ENCODE measurements at places on chromosomes 3 and 15.

- DNase-seq, result no peak
These were observed 18.7 kb downstream of the ISG20 start for GRCh38 chr15:88657326-88658069.

GRCh38 chr3:12656193-12656592, 7.7 kb downstream of the RAF1 start:
- DNase-seq, result no peak

- DNase-seq, result no peak
These were observed 412.3 kb downstream of the OXSM start for GRCh38 chr3:26202169-26202568.

GRCh38 chr3:141114816-141115460, 63.8 kb downstream of the SPSB4 start:
- DNase-seq, result no peak

GRCh38 chr3:47009225-47010110, 30.0 kb downstream of the NBEAL2 start:
- peak; percentile 54 for DNase-seq

GRCh38 chr3:40516201-40516600, 8.6 kb upstream of the ZNF621 start:
- no peak for DNase-seq

GRCh38 chr3:63442918-63443317, 164.8 kb downstream of the SYNPR start:
- no peak for DNase-seq

DNA sequence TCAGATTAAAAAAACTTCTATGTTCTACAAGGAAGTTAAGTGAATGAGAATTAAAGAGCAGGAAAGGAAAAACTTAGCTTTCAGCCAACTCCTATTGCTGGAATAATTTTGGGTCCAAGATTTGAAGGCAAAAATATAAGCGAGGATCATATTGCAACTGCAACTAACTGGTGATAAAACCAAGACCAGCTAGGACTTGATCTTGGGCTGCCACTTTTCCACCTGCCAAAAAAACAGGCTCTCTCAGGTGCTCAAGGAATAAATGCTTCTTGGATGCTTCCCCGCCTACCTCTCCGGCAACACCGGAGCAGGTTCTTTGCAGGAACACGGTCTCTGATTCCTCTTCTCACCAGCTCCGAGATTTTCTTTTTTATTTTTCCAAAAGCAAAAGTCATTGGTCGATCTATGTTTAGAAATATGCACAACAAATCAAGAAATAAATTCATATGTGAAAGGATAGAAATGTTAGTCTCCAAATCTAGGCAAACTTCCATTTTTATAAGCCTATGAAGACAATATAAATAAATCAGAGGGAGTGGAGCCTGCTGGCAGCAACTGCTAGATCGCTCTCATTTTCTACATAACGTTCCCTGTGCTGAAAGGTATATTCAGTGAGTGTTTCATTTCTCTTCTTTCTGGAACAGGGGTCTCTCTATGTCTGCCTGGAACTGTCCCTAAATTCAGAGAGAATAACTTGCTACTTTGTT, 241.9 kb downstream of the NTRK3 start:
- DNase-seq, result no peak

- peak; percentile 6 for DNase-seq
These were observed 507 bp downstream of the SLC12A6 start for GRCh38 chr15:34336991-34337556.

GRCh38 chr3:150370999-150371398, 37.1 kb upstream of the TSC22D2 start:
- no peak for DNase-seq

DNA sequence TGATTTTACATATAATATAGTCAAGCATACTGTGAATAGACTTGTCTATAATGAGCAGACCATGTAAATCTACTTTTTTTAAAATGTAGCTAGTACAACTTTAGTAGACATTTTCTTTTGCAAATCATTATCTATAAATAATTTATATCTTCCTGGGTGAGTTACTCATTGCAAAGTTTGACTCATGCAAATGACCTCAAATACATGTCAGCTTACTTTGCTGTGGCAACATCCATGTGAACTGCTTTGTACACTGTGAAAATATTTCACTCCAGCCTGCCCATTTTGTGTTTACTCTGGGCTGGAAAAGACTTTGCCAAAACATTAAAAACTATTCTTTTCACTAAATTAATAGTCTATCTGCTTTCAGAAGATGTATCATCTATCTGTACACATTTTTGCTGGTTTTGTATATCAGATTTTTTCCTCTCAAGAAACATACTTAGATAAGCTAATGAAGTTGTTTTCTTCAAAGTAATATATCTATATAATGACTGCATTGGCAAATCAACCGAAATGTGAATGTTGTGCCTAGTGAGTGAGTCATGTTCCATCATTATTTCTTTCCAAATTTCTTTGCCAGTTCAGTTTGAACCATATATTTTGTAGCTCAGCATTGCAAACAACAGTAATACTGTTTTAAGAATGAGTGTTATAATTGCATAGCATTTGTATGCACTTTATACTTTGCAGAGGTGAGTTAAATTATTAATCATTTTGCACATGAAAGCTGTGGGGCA, 26.5 kb downstream of the IGSF10 start:
- no peak for DNase-seq

- no peak for DNase-seq
These were observed 18.2 kb downstream of the FOXB1 start for GRCh38 chr15:60022379-60022741.

DNA sequence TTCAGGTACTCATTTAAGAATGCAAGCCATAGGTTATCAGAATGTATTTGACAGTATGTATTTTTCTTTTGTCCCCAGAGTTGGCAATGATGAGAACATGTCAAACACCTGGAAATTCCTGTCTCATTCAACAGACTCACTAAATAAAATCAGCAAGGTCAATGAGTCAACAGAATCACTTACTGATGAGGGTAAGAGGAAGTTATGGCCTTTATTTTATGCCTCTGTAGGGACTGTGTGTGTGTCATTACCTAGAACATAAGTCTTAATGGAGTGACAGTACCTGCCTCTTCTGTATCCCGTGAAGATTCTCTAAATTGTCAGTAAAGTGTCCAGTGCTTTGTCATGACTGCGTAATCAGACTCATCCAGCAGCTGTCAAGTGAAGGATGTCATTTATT, 77.5 kb downstream of the KLHL25 start:
- DNase-seq, result no peak

DNA sequence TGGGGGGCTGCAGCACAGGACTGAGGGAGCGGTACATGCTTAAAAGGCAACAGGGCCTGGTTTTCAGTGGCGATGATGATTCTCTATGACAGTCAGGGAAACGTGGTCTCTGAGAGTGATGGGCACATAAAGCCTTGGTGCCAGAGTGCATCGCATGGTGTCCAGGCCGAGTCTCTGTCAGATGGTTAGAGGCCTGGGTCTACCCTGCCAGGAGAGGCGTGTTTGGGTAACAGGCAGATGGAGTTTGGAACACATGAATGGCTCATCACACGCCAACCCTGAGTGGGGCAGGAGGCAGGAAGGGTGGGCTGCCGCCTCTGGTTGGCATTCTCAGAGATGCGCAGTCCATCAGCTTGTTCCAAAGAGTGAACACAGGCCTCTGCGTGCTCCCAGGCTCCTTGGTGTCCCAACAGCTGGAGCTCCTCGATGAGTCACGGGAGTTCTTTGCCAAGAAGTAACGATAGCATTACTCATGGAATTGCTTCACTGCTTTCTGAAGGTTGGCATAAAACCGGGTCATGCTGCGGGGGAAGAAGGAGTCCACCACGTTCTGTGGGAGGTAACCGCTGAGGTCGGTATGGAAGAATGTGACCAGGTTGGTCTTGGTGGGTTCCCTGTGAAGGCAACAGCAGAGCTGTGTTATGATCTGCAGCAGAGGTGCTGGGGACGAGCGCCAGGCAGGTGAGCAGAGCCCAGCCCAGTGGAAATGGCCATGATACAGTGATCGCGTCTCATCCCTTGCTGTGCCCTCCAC, 11.0 kb downstream of the STARD5 start:
- no peak for DNase-seq

- no peak for DNase-seq
These were observed 75.9 kb upstream of the ALDH1L1 start for GRCh38 chr3:126256251-126256650.

GRCh38 chr3:99627062-99627826, 11.2 kb upstream of the COL8A1 start:
- no peak for DNase-seq

DNA sequence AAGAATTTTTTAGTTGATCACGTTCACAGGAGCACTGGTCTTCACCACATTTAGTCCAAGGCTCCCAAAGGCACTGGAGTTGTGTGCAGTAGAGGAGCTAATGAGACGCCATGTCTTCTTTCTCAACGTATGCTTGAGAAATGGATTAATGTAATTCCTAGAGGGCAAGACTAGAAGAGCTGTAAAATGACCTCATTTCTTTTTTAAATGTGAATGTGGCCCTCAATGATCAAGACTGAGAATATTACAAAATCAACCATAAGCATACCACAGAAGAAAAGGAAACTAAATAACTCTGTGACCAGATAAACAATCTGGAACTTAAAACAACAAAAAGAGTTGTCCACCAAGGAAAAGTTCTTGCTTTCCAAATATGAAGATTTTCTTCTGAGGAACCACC, 112.1 kb upstream of the THBS1 start:
- no peak for DNase-seq

GRCh38 chr3:67535006-67535405, 119.4 kb downstream of the SUCLG2 start:
- no peak for DNase-seq

DNA sequence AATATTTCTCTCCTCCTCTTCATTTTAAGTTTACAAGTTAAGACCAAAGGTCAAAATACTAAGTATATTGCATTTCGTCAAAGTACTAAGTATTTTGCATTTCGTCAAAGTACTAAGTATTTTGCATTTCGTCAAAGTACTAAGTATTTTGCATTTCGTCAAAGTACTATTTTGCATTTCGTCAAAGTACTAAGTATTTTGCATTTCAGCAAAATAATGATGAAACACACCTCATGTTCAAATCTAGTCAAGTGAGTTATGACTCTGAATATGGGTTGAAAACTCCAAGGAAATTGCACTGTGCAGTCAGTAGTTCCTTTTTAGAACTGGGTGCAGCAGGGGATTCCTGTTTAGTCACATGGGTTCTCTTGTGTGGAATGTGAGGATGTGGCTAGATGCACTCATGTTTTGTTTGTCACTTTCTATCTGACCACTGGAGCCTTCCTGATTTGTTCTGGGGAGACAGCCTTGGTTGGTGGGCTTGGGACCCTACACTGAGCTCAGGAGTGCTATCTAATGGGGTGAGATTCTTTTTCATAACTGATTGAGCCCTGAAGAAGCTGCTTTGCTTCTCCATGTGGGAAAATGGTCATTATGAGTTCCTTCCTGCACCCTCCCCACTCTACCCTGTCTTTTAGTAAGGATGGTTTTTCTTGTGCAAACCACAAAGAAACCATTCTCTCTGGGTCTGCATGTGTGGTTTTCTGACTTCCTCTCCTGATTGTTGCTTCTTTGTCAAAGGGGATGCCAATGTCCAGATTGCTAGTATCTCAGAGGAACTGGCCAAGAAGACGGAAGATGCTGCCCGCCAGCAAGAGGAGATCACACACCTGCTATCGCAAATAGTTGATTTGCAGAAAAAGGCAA, 73.4 kb downstream of the CCK start:
- no peak for DNase-seq

GRCh38 chr15:97694456-97694855, 266.0 kb upstream of the ARRDC4 start:
- no peak for DNase-seq

DNA sequence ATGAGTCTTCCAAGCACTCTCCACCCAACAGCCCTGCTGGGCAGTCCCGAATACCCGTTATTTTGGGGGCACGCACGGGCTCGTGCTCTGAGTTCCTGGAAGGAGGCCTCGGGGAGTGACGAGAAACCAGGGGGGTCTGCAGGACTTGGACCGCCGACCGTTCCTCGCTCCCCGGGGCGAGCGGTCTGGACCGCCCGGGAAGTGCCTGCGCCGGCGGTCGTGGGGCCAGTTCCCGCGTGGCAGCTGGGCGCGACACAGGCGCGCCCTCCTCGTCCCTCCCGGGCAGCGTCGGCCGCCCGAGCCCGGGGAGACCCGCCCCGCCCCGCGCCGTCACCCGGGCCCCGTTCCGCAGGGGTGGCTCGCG, 387 bp downstream of the GNB4 start:
- no peak for DNase-seq

DNA sequence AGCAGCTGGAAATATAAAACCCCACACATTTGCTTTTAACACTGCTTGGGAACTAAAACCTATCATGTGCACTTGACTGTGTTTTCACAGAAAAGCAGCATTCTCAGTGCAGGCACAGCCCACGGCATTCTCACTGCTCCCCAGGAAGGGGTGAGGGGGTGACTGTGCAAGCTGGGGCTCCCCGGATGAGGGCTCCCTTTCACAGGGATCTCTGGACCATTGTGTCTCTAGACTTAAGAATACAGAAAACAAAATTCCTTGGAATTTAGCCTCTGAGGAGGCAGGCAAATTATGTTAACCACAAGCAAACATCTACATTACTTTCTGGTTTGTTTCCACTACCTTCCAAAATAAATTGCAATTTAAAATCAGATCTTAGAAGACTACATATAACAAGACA, 100.3 kb downstream of the FSIP1 start:
- no peak for DNase-seq

GRCh38 chr15:72559781-72560180, 85.7 kb downstream of the ARIH1 start:
- DNase-seq, result no peak

GRCh38 chr15:74786551-74787165, 4.8 kb downstream of the CSK start:
- no peak for DNase-seq

DNA sequence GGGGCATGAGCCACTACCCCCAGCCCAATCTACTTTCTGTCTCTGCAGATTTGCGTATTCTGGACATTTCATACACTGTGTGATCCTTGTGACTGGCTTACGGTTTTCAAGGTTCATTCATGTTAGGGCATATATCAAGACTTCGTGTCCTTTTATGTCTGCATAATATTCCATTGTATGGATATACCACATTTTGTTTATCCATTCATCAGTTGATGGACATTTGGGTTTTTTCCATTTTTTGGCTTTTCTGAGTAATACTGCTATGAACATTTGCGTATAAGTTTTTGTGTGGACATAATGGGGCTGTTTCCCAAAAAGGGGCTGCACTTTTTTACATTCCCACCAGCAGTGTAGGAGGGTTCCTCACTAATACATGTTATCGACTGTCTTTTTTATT, 106.6 kb downstream of the PDE8A start:
- DNase-seq, result no peak

DNA sequence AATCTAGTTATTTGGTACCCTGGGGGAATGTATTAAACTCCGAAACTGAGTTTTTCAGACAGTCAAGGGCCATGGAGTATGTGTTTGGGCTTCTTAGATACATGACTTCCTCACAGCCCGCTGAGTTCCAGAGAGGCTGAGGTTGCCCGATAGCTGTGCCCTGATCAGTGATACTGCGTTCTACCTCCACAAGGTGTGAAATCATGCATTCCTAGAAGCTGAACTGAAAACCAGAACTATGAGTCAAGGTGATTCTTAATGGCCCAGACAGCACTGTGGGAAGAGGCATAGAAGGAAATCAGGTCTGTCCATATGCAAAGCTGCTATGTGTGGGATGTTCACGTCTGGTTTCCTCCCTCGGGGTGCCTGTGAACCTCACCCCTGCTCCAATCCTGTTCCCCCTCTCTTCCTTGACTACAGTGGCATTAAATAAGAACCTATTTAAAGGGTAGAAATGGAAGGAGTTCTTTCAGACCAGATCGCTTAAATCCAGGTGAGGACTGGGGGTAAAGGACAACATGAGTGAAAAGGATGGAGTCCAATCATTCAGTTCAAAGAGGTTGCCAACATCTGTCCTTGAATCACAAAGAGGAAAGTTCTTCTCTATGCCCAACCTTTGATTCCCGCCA, 74.3 kb downstream of the MYO1E start:
- DNase-seq, result peak; percentile 7

GRCh38 chr3:142912402-142913172, 23.7 kb upstream of the PCOLCE2 start:
- no peak for DNase-seq
